WERI-Rb-1 (cell line): ENCODE measurements at places on chromosomes 13 and 19.

GRCh38 chr19:6720369-6721137, at the start of gene C3:
Gene C3 (minus strand): TSS chr19:6720650. CDS start chr19:6720589, 61 bp downstream.
- DNase-seq = no peak

- DNase-seq = no peak
Observed at GRCh38 chr13:48506092-48506701, 26.7 kb downstream of the RCBTB2 start.

GRCh38 chr13:97852181-97852874, 101.1 kb upstream of the IPO5 start:
- no peak for DNase-seq

GRCh38 chr13:106468207-106468606, 67.3 kb downstream of the EFNB2 start:
- DNase-seq = no peak

DNA sequence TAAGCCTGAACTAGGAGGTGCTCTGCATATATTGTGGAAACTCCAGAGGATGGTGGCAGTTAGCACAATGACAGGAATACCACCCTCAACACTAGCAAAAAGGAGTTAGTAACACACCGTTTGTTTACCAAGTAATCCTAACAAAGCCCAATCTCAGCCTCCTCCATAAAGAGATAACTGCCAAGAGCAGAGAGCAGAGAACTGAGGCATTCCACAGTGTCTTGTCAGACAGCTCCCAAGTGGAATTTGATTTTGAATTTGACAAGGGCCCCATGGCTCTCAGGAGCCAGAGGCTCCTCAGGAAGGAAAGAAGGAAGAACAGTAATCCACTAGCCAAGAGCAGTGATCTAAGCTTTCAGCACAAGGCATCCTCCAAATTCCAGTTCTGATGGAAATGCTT, 298.6 kb downstream of the DCLK1 start:
- DNase-seq = no peak

DNA sequence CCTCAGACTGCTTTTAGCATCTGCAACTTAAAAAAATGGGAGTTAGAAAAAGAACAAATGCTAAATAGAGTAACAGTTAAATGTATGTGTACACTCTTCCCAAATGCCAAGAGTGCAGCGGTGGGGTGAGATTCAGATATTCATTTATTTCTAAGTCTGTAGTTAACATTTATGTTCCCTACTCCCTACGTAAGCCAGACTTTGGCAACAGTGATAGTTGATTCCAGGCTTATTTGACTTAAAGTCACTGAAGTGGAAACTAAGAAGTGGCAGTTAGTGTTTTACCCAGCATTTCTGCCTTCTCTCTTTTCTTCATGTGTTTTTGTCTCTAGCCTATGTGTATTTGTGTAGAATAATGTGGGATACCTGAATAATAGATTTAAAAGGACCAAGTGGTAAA, 4.5 kb downstream of the MIR17HG start:
- no peak for DNase-seq
